ENCODE measurements at places on chromosomes 16 and 17.

DNA sequence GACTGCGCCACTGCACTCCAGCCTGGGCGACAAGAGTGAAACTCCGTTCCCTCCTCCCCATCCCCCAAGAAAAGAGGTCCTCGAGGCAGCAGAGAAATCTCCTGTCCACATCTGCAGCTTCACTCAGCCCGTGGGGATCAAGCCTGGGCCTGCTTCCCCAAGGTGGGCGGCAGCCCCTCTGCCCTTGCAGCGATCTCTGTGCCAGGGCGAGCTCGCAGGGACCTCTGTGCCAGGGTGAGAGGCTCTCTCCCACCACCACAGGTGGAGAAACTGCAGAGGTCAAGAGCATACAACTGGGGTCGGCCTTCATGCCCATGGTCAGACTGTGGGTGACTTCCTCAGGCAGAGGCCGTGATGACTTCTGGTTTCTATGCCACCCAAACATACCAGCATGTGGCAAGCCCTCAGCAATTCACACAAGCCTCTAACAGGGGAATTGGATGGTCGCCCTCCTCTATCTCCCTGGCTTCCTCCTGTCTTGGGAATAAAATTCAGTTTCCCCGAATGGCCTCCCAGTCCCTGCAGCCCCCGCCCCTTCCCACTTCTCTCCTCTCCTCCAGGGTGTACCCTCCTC lies 5.5 kb downstream of the SLC43A2 start:
- DNase-seq: no peak

DNA sequence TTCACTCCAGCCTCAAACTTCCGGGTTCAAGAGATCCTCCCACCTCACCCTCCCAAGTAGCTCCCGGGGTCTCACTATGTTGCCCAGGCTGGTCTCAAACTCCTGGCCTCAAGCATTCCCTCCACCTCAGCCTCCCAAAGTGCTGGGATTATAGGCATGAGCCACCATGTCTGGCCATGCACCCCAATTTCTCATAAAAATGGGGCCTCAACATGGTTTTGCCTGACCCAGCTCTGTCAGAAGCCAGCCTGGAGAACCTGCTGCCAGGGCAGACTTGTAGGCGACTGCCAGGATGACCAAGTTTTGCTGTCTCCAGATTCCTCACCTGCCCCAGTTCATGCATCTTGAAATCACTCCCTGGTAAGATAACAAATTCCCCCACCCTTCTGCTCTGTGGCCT lies 82.9 kb downstream of the AIPL1 start:
- DNase-seq: no peak

DNA sequence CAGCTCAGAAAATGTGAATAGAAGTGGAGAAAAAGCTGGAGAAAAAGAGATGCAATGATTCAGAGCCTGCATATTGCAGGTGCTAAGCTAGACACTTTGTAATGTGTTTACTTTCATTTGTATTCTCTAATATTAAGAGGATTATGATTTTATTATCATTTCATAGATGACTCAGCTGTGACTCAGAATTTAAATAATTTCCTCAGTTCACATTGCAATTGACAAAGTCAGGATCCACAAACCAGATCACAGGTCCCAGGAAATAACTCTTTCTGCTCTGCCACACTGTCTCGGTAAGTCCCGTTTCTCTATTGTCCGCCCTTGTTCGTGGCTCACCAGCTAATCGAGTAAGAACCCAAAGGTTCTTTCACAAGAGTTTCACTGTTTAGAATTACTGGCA lies 235.4 kb upstream of the MON1B start:
- DNase-seq: no peak

DNA sequence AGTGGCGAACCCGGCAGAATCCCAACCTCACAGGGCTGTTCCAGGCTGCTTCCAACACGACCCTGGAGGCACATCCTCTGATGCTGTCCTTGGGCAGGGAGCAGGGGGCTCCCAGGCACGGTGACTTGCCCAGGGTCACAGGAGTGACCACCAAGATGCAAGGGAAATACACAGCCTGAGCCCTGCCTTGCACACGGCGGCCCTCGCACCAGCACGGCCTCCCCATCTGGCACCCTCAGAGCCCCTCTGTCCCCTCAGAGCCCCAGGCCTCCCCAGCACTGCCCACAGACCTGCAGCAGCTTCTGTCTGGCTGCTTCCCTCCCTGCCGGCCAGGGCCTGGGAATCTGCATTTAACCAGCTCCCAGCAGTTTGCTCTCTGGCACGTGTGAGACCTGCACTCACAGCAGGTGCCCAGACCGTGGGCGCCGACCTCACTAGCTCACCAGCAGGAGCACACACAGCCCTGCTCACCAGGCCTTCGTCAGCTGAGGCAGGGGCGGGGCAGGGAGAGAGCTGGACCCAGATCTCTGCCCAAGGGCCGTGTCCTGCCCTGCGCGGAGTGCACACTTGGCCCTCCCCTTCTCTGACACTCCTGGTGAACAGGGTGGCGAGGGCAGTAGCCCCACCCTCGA lies 29.7 kb upstream of the ZC3H18 start:
- no peak for DNase-seq

GRCh38 chr16:75319513-75320411 lies 68.3 kb upstream of the BCAR1 start:
- DNase-seq: no peak

DNA sequence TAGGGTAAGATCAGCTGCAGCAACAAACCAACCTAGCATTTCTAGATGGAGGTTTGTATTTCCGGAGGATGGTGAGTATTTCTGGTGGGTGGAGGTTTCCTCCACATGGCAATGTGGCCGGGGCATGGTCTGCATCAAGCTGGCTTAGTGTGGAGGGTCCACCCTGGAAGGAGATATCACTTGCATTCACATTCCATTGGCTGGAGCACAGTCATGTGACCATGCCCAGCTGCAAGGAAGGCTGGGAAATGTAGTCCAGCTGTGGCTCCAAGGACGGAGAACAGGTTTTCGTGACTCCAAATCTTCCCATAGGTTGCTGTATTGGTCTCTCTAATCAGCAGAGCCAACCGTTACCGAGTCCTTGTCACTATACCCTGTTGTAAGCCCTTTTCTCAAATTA lies 68.7 kb downstream of the RAI1 start:
- DNase-seq: peak; percentile 83

DNA sequence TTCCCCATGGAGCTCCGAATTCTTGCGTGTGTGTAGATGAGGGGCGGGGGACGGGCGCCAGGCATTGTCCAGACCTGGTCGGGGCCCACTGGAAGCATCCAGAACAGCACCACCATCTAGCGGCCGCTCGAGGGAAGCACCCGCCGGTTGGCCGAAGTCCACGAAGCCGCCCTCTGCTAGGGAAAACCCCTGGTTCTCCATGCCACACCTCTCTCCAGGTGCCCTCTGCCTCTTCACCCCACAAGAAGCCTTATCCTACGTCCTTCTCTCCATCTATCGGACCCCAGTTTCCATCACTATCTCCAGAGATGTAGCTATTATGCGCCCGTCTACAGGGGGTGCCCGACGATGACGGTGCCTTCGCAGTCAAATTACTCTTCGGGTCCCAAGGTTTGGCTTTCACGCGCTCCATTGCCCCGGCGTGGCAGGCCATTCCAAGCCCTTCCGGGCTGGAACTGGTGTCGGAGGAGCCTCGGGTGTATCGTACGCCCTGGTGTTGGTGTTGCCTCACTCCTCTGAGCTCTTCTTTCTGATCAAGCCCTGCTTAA lies 617 bp upstream of the SENP3 start:
- peak; percentile 88 for DNase-seq

- no peak for DNase-seq
Observed at GRCh38 chr17:61235001-61235826, 164.4 kb upstream of the TBX2 start.
